Neural crest cell (in vitro differentiated cells): ENCODE measurements at places on chromosomes 6 and 20.

GRCh38 chr6:71294121-71294523 lies 5.5 kb downstream of the OGFRL1 start:
- H3K4me1 ChIP-seq: peaks cover 27% of the 10 kb centered on the region
- no peak for DNase-seq
- H3K27ac ChIP-seq: no peak overlapping the region
- no peak overlapping the region for H3K4me3 ChIP-seq

DNA sequence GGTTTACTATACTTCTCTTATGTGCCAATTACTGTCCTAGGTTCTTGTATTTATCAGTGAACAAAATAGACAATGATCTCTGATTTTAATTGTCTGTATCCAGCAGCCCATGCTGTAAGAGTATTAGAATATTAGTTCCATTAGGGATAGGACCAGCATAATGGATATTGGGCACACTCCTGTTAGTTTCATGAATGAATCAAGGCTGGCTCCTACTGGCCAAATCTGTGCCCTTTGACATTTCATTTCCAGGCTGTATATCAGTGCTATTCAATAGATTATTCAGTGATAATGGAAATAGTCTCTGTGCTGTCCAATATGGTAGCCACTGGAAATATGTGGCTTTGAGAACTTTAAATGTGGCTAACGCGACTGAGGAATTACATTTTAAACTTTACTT lies 1007.9 kb upstream of the FLRT3 start:
- no peak for DNase-seq
- H3K27me3 ChIP-seq: no peaks in the 10 kb centered on the region
- no peak overlapping the region for H3K4me3 ChIP-seq
- no peak overlapping the region for H3K27ac ChIP-seq
- no peaks in the 10 kb centered on the region for H3K4me1 ChIP-seq
- peaks cover 5% of the 10 kb centered on the region for H3K36me3 ChIP-seq

DNA sequence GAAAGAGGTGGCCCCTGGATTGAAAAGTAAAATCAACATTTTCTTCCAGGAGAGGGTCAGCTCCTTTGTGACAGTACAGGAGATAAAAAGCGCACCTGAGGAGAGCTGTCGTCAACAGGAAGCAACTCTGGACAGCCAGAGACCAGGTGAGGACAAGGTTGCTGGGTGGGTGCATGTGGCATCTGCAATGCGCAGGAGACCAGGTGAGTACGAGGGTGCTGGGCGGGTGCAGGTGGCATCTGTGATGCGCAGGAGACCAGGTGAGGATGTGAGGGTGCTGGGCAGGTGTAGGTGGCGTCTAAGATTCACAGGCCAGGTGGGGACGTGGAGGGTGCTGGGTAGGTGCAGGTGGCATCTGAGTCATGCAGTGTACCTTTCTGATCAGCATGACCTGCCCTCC lies 38.4 kb downstream of the WDR27 start:
- H3K27me3 ChIP-seq: no peaks in the 10 kb centered on the region
- H3K27ac ChIP-seq: no peak overlapping the region
- H3K4me1 ChIP-seq: peaks cover 3% of the 10 kb centered on the region
- H3K4me3 ChIP-seq: no peak overlapping the region

GRCh38 chr20:46028772-46029371 lies at the start of gene SLC12A5:
Gene SLC12A5, plus strand, starts transcription at chr20:46029215. Its CDS starts 130 bp downstream, at chr20:46029345.
- no peaks in the 10 kb centered on the region for H3K36me3 ChIP-seq
- H3K27me3 ChIP-seq: peaks cover 99% of the 10 kb centered on the region
- peaks cover 7% of the 10 kb centered on the region for H3K4me1 ChIP-seq
- no peak for DNase-seq
- no peak within 1 kb of the TSS for H3K4me3 ChIP-seq

GRCh38 chr20:4457566-4458543 lies 263.9 kb upstream of the PRND start:
- no peaks in the 10 kb centered on the region for H3K27me3 ChIP-seq
- no peaks in the 10 kb centered on the region for H3K36me3 ChIP-seq
- no peak overlapping the region for H3K27ac ChIP-seq
- H3K4me1 ChIP-seq: peaks cover 11% of the 10 kb centered on the region
- no peak for DNase-seq
- no peak overlapping the region for H3K4me3 ChIP-seq

- peaks cover 20% of the 10 kb centered on the region for H3K27me3 ChIP-seq
- H3K4me1 ChIP-seq: peaks cover 16% of the 10 kb centered on the region
- DNase-seq: no peak
- no peaks in the 10 kb centered on the region for H3K36me3 ChIP-seq
- peak overlapping the region; percentile 16 for H3K27ac ChIP-seq
- no peak overlapping the region for H3K4me3 ChIP-seq
Observed at GRCh38 chr6:41672816-41673703, 34.8 kb downstream of the MDFI start.

DNA sequence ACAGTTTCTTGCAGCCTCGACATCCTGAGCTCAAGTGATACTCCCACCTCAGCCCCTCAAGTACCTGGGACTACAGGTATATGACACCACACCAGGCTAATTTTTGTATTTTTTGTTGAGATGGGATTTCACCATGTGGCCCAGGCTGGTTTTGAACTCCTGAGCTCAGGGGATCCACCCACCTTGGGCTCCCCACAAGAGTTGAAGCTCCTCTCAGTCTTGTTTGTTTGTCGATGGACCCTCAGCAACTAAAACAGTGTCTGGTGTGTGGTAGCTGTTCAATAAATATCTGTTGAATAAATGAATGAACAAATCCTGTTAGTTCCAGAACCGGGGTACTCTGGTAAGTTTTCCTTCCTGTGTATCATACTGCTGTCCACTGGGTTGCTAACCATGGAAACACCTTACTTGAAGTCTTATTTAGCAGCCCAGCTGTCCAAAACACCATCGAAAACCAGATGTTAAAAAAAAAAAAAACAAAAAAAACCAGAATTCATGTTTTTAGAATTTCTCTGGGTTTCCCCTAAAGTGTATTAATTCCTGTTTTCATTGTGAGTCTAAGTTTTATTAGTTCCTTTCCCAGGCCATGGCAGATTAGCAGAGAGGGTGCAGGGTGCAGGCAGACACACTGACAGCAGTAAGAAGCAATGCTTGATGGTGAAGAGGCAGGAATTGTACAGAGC lies 7.8 kb upstream of the EZR start:
- no peaks in the 10 kb centered on the region for H3K36me3 ChIP-seq
- no peak overlapping the region for H3K27ac ChIP-seq
- H3K4me3 ChIP-seq: no peak overlapping the region
- peaks cover 3% of the 10 kb centered on the region for H3K27me3 ChIP-seq
- DNase-seq: no peak
- H3K4me1 ChIP-seq: peaks cover 5% of the 10 kb centered on the region

GRCh38 chr20:36062799-36063198 lies 91.7 kb upstream of the EPB41L1 start:
- H3K4me1 ChIP-seq: peaks cover 14% of the 10 kb centered on the region
- H3K36me3 ChIP-seq: no peaks in the 10 kb centered on the region
- DNase-seq: no peak

DNA sequence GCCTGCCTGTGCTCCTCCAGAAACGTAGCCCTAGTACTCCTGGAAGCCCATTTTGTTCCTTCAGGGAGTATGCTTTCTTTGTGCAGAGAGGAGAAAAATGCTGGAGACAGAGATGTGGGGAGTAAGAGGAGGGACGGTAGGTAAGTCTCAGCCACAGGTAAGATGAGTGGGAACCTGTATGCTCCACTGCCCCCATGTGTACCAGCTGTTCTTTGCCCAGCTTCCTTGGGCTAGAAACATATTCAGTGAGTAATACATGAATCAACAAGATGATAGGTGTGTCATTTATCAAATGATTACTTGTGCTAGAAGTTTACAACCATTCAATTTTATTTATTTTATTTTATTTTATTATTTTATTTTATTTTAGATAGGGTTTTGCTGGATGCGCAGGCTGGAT lies 13.6 kb upstream of the CEP85L start:
- H3K4me3 ChIP-seq: no peak overlapping the region
- H3K36me3 ChIP-seq: no peaks in the 10 kb centered on the region
- no peaks in the 10 kb centered on the region for H3K4me1 ChIP-seq

- no peak for DNase-seq
- H3K36me3 ChIP-seq: peaks cover 23% of the 10 kb centered on the region
Observed at GRCh38 chr6:4809999-4810918, 34.1 kb downstream of the CDYL start.

GRCh38 chr6:163170294-163170883 lies 244.1 kb upstream of the QKI start:
- peaks cover 19% of the 10 kb centered on the region for H3K4me1 ChIP-seq
- H3K36me3 ChIP-seq: peaks cover 2% of the 10 kb centered on the region
- H3K27me3 ChIP-seq: no peaks in the 10 kb centered on the region
- no peak overlapping the region for H3K27ac ChIP-seq
- H3K4me3 ChIP-seq: no peak overlapping the region
- no peak for DNase-seq

- H3K4me3 ChIP-seq: no peak overlapping the region
- H3K4me1 ChIP-seq: peaks cover 24% of the 10 kb centered on the region
- no peak overlapping the region for H3K27ac ChIP-seq
- no peak for DNase-seq
Observed at GRCh38 chr6:2563635-2564034, 187.1 kb downstream of the MYLK4 start.

DNA sequence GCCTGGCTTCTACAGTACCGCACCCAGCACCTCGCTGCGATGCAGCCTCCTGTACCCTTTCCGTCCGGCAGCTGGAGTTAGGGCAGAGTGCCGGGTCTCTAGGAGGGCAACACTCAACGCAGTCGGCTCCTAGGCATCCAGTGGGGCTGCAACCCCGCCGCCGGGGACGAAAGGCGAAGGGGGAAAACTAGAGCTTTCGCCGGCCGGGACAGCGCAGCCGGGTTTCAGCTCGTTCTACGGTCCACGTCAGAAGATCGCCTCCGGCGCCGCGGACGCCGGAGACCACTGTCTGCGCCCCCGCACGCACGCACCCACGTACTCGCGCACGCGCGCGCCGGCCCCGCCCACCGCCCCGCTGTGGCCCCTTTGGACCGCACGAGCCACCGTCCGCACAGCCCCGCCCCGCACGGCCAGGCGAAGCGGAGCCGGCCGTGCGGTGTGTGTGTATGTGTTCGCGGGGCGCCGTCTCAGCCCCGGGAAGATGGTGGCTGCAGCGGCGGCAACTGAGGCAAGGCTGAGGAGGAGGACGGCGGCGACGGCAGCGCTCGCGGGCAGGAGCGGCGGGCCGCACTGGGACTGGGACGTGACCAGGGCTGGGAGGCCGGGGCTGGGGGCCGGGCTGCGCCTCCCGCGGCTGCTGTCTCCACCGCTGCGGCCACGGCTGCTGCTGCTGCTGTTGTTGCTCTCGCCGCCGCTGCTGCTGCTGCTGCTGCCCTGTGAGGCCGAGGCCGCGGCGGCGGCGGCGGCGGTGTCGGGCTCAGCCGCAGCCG lies at the start of gene ATRN:
TSS of gene ATRN (plus strand) at position 392 of the 770 bp plus-strand sequence. CDS start at position 482, 90 bp downstream.
- H3K4me3 ChIP-seq: peak within 1 kb of the TSS; percentile 91
- H3K27ac ChIP-seq: peak within 1 kb of the TSS; percentile 82
- peaks cover 5% of the 10 kb centered on the region for H3K36me3 ChIP-seq
- peaks cover 28% of the 10 kb centered on the region for H3K4me1 ChIP-seq
- peaks cover 12% of the 10 kb centered on the region for H3K27me3 ChIP-seq

GRCh38 chr20:7159903-7160302 lies 392.4 kb downstream of the BMP2 start:
- H3K4me1 ChIP-seq: no peaks in the 10 kb centered on the region
- no peaks in the 10 kb centered on the region for H3K27me3 ChIP-seq
- no peak for DNase-seq
- no peak overlapping the region for H3K4me3 ChIP-seq

- no peak for DNase-seq
- no peak overlapping the region for H3K4me3 ChIP-seq
- H3K36me3 ChIP-seq: peaks cover 3% of the 10 kb centered on the region
- no peak overlapping the region for H3K27ac ChIP-seq
Observed at GRCh38 chr6:112933947-112934346, 586.8 kb downstream of the RFPL4B start.

GRCh38 chr20:32249030-32249738 lies 28.3 kb upstream of the KIF3B start:
- H3K27me3 ChIP-seq: no peaks in the 10 kb centered on the region
- H3K27ac ChIP-seq: no peak overlapping the region
- no peak overlapping the region for H3K4me3 ChIP-seq
- no peak for DNase-seq

DNA sequence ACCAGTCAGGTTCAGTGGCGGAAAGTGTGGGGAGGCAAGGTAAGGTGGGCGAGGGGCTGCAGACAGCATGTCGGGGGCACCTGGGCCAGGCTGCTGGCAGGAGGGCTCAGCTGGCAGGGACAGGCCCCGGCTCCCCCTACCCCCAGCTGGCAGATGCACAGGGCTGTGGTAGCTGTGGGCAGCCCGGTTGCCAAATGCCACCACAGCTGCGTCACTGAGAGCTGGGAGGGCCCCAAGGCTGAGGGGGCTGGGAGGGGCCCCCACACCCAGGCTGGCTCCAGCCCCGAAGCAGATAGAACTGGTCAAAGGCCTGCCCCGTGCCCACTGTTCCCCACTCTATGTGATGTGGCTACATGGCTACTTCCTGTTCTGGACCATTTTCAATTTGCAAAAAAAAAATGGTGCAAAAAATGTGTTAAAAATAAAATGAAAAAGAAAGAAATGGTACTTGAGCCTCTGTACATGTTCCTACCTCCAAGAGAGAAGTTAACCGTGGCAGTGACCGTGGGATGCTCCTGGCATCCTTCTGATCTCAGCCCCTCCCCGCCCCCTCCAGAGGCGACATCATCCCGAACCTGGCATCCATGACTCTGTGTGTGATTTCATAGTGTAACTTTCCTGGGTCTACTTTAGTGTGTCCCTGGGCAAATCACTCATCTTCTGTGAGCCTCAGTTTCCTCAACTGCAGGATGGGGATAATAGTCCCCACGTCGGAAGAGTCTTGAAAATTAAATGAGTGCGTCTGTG lies 64.4 kb downstream of the UBE2V1 start:
- H3K4me1 ChIP-seq: peaks cover 25% of the 10 kb centered on the region
- H3K36me3 ChIP-seq: no peaks in the 10 kb centered on the region
- H3K4me3 ChIP-seq: no peak overlapping the region
- H3K27ac ChIP-seq: peak overlapping the region; percentile 14
- H3K27me3 ChIP-seq: no peaks in the 10 kb centered on the region
- DNase-seq: no peak

- no peak overlapping the region for H3K4me3 ChIP-seq
- peaks cover 4% of the 10 kb centered on the region for H3K27me3 ChIP-seq
- H3K27ac ChIP-seq: no peak overlapping the region
- no peaks in the 10 kb centered on the region for H3K36me3 ChIP-seq
- DNase-seq: no peak
Observed at GRCh38 chr6:166317261-166318212, 9.3 kb upstream of the PRR18 start.

DNA sequence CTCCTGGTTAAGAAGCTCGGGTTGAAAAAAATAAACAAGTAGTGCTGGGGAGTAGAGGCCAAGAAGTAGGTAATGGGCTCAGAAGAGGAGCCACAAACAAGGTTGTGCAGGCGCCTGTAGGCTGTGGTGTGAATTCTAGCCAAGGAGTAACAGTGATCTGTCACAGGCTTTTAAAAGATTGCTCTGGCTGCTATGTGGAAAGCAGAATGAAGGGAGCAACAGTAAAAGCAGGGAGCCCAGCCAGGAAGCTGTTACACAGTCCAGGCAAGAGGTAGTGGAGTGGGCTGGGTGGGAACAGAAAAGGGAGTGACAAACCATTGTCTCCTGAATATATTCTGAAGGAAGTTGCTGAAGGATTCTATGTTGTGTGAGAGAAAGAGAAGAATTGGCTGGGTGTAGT lies 2.0 kb downstream of the HFE start:
- peak overlapping the region; percentile 4 for H3K4me3 ChIP-seq
- DNase-seq: no peak
- H3K27ac ChIP-seq: no peak overlapping the region
- H3K27me3 ChIP-seq: no peaks in the 10 kb centered on the region
- H3K4me1 ChIP-seq: peaks cover 17% of the 10 kb centered on the region

GRCh38 chr20:36795691-36796090 lies 22.1 kb upstream of the DSN1 start:
- no peaks in the 10 kb centered on the region for H3K4me1 ChIP-seq
- H3K27me3 ChIP-seq: no peaks in the 10 kb centered on the region
- H3K4me3 ChIP-seq: no peak overlapping the region
